T-cell (primary cell): ENCODE measurements at places on chromosomes 1 and 21. TPM values are rescaled to one million over a fixed set of nuclear protein-coding genes. Genes with fewer than 3 reads are reported as not detected.
A peak's percentile ranks its signal among the peaks of the same experiment; 100 is the strongest.

- peak; percentile 48 for DNase-seq
- H3K4me3 ChIP-seq, result no peak overlapping the region
Observed at GRCh38 chr21:44846485-44847260, 26.8 kb downstream of the PTTG1IP start.

PPP1R12B gene
- total RNA-seq, result 27.0 TPM

CYP4Z1 gene
- not detected for total RNA-seq

DNA sequence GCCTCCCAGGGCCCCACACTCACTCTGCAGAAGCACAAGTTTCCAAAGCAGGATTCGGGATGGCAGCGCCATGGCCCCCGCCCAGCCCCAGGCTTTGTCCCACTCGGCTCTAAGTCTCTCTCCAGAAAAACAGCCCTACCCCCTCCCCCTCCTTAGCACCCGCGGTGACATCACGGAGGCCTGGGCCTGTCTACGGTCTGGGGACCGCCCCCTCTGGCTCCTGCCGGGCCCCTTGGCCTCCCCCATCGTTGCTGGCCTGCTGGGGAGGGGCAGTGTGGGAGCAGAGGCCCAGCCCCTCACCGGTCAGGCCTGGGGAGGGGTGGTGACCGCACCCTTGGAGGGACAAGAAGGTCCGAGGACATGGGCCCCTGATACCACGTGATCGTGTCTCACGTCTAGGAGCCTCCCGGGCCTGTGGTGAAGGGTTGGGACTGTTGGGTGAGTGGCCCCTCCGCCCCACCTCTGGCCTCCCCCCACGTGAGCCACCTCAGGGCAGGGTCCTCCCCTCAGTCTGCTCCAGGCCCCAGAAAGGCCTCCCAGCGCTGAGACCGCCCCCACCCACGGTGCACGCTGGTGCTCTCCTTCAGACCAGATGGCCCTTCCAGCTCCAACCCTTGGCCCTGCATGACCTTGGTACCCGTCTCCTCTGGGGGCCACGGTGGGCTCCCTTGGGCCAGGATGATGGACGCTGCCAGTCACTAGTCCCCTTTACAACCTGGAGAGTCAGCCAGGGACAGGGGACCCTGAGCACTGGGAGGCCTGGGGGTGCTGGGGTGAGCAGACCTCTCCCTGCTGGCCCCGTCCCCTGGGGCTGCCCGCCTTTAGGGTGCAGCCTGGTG, at the start of gene MXRA8:
Gene MXRA8 (minus strand): TSS at position 123 of the 839 bp plus-strand sequence. CDS start 51 bp downstream, at position 72.
- peak within 1 kb of the TSS; percentile 26 for H3K4me3 ChIP-seq
- no peaks in the 10 kb centered on the region for H3K27me3 ChIP-seq
- no peak within 1 kb of the TSS for H3K27ac ChIP-seq
- DNase-seq, result no peak
- peaks cover 44% of the 10 kb centered on the region for H3K4me1 ChIP-seq

DNA sequence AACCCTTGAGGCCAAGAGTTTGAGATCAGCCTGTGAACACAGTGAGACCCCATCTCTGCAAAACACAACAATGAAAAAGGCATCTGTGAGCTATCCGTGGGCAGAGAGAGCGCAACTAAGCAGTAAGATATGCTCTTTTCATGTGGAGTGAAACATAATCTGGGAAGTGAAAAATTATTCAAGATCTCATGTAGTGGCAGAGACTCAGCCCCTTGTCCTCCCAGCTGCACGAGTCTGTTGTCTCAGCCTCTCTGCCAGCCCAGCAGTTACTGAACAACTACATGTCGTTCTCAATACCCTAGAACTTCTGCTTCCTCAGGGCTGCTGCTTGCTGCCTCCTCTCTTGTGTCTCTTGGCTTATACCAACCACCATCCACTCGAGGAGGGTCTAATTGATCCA, 61.3 kb upstream of the WDR26 start:
- H3K27ac ChIP-seq, result no peak overlapping the region
- no peak for DNase-seq
- no peak overlapping the region for H3K4me3 ChIP-seq
- H3K36me3 ChIP-seq, result no peaks in the 10 kb centered on the region

GRCh38 chr1:52139817-52140540, 1.9 kb upstream of the ZFYVE9 start:
- peaks cover 2% of the 10 kb centered on the region for H3K27me3 ChIP-seq
- peak overlapping the region; percentile 0 for H3K4me3 ChIP-seq
- no peak for DNase-seq

- no peak overlapping the region for H3K4me3 ChIP-seq
- H3K36me3 ChIP-seq, result no peaks in the 10 kb centered on the region
- H3K27ac ChIP-seq, result no peak overlapping the region
Observed at GRCh38 chr1:50348449-50349241, 74.6 kb downstream of the DMRTA2 start.

SPRR3 gene
- total RNA-seq, result not detected

DNA sequence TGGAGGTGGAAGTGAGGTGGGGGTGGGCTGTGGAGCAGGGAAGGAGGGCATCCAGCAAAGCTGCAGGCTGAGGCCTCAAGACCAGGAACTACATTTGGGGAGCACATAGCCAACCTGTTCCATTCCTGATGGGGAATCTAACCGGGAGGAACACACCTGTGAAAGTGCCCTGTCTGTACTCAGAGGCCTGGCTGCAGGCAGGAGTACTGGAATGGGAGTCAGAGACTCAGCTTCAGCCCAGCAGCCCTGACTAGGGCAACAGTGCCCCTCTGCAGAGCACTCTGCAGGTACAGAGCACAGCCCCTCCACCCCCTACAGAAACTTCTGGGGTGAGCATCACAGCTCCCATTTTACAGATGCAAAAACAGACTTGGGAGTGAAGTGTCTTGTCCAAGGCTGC, 126.4 kb downstream of the DMRTB1 start:
- H3K27me3 ChIP-seq, result peaks cover 7% of the 10 kb centered on the region
- peaks cover 12% of the 10 kb centered on the region for H3K4me1 ChIP-seq
- no peak overlapping the region for H3K4me3 ChIP-seq
- H3K36me3 ChIP-seq, result no peaks in the 10 kb centered on the region

GRCh38 chr1:109632671-109633346, 13.2 kb downstream of the AMPD2 start:
- DNase-seq, result no peak
- no peak overlapping the region for H3K4me3 ChIP-seq
- no peak overlapping the region for H3K27ac ChIP-seq
- peaks cover 4% of the 10 kb centered on the region for H3K4me1 ChIP-seq
- no peaks in the 10 kb centered on the region for H3K27me3 ChIP-seq

DNA sequence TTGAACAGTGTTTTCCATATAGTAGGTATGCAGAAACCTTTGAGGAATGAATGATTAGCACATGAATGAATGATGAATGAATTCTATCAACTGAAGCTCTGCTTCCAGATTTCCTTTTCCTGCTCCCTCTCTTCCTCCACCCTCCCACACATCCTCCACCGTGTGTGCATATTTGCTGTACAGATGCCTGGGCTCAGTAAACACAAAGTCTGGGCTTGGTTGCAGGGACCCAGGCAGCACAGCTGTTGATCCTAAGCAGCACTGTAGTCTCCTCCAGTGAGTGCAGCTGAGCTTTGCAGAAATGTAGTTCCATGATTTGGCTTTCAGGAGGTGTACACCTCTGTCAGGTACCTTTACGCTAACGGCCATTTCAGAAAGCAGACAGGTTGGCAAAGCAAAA, 611.7 kb downstream of the NUF2 start:
- H3K27ac ChIP-seq, result no peak overlapping the region
- no peaks in the 10 kb centered on the region for H3K36me3 ChIP-seq
- no peaks in the 10 kb centered on the region for H3K4me1 ChIP-seq
- no peak for DNase-seq
- H3K27me3 ChIP-seq, result no peaks in the 10 kb centered on the region

ATP6V1G3 gene
- not detected for total RNA-seq

ANKRD35 gene
- not detected for total RNA-seq

- H3K27ac ChIP-seq, result no peak overlapping the region
- no peaks in the 10 kb centered on the region for H3K27me3 ChIP-seq
- no peaks in the 10 kb centered on the region for H3K4me1 ChIP-seq
- H3K4me3 ChIP-seq, result no peak overlapping the region
Observed at GRCh38 chr1:58047265-58047858, 499.2 kb downstream of the OMA1 start.

ZNF648 gene
- not detected for total RNA-seq

DNA sequence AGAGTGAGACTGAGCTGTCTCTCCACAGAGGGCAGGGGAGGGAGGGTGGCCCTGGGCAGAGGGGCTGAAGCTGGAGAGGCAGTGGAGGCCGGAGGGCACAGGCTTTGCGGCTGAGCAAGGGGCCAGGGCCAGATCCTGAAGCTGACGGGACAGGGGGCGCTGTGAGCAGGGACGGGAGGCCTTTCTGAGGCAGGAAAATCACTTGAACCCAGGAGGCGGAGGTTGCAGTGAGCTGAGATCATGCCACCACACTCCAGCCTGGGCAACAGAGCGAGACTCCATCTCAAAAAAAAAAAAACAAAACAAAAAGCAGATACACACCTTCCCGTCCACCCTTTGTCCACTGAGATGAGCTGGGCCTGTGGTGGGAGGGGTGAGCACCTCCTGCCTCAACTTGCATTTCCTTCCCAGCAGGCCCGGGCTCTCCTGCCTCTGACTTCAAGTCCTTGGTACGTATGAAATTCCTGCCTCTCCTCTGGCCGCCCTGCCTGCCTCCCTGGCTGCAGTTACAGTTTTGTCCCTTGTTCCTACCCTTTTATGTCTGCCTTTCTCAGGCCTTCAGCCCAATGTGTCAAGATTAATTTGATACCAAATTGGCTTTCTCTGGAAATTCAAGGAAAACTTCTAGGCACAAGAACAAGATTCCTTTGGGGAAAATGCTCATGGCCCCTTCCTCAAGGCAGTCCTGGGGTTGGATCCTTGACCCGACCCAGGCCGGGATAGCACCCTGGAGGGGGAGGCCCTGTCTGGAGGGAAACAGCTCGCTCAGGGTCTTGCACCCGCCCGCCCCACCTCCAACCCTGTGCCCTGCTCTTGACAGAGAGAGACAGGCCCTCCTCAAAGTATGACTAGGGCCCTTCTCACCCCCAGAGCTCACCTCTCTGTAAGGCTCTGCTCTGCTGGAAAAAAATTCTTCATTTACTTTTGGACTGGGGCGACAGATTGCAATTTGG, 11.2 kb upstream of the ADAMTSL4 start:
- no peaks in the 10 kb centered on the region for H3K36me3 ChIP-seq
- H3K4me3 ChIP-seq, result no peak overlapping the region
- H3K27ac ChIP-seq, result no peak overlapping the region
- no peaks in the 10 kb centered on the region for H3K4me1 ChIP-seq
- DNase-seq, result no peak
- no peaks in the 10 kb centered on the region for H3K27me3 ChIP-seq

GRCh38 chr1:67761091-67761490, 72.2 kb downstream of the GNG12 start:
- H3K4me1 ChIP-seq, result peaks cover 2% of the 10 kb centered on the region
- no peak overlapping the region for H3K27ac ChIP-seq
- H3K36me3 ChIP-seq, result no peaks in the 10 kb centered on the region
- no peak for DNase-seq
- H3K4me3 ChIP-seq, result no peak overlapping the region
- no peaks in the 10 kb centered on the region for H3K27me3 ChIP-seq

GRCh38 chr1:177646757-177647730, 322.8 kb downstream of the SEC16B start:
- no peak overlapping the region for H3K4me3 ChIP-seq
- H3K27ac ChIP-seq, result no peak overlapping the region
- peaks cover 2% of the 10 kb centered on the region for H3K27me3 ChIP-seq
- no peaks in the 10 kb centered on the region for H3K36me3 ChIP-seq
- no peaks in the 10 kb centered on the region for H3K4me1 ChIP-seq

GRCh38 chr21:39641827-39642450, 29.2 kb downstream of the B3GALT5 start:
- H3K27ac ChIP-seq, result no peak overlapping the region
- no peaks in the 10 kb centered on the region for H3K4me1 ChIP-seq
- DNase-seq, result no peak
- H3K4me3 ChIP-seq, result no peak overlapping the region
- no peaks in the 10 kb centered on the region for H3K36me3 ChIP-seq

DNA sequence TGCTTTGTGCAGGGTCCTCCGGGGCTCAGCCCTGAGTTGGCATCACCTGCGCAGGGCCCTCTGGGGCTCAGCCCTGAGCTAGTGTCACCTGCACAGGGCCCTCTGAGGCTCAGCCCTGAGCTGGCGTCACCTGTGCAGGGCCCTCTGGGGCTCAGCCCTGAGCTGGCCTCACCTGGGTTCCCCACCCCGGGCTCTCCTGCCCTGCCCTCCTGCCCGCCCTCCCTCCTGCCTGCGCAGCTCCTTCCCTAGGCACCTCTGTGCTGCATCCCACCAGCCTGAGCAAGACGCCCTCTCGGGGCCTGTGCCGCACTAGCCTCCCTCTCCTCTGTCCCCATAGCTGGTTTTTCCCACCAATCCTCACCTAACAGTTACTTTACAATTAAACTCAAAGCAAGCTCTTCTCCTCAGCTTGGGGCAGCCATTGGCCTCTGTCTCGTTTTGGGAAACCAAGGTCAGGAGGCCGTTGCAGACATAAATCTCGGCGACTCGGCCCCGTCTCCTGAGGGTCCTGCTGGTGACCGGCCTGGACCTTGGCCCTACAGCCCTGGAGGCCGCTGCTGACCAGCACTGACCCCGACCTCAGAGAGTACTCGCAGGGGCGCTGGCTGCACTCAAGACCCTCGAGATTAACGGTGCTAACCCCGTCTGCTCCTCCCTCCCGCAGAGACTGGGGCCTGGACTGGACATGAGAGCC, 22.7 kb downstream of the COL6A1 start:
- H3K4me3 ChIP-seq, result no peak overlapping the region
- peaks cover 4% of the 10 kb centered on the region for H3K27me3 ChIP-seq
- H3K36me3 ChIP-seq, result no peaks in the 10 kb centered on the region

LCE1E gene
- not detected for total RNA-seq

MRAP gene
- not detected for total RNA-seq

DNA sequence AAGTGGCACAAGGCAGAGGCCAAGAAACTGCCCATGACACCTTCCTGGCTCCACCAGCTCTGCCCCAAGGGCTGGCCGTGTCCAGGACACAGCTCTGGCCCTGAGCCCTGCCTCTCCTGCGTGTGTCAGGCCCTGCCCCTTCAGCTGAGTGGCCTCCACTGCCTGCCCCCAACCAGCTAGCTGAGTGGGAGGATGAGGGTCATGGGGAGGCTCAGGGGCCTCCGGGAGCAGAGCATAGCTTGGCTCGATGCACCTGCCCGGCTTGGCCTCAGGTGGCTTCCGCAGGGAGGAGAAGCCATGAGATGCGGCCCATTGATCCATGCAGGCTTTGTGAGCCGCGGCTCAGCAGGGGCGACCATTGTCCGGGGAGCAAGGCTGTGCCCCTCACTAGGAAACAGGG, 108.7 kb upstream of the TTC34 start:
- no peaks in the 10 kb centered on the region for H3K27me3 ChIP-seq
- no peak overlapping the region for H3K4me3 ChIP-seq
- H3K36me3 ChIP-seq, result no peaks in the 10 kb centered on the region
- no peaks in the 10 kb centered on the region for H3K4me1 ChIP-seq

DNA sequence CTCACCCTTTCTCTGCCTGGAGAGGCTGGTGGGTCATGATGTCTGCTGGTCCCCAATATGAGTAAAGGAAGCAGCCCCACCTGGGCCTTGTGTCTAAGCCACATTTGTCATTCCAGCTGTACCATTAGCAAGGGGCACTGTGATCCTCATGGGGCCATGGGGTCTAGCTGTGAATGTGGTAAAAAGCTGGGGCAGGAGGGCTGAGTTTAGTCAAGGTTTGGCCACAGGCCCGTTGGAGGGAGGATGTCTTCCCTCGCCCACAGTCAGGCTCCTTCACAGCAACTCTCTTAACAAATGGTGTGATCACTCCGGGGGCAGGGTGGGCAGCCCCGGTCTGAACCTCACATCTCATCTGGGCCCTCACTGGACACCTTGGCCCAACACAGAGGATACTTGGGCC, 115.4 kb downstream of the DMRTB1 start:
- no peak for DNase-seq
- no peak overlapping the region for H3K4me3 ChIP-seq
- peaks cover 18% of the 10 kb centered on the region for H3K4me1 ChIP-seq
- H3K36me3 ChIP-seq, result no peaks in the 10 kb centered on the region
- peaks cover 5% of the 10 kb centered on the region for H3K27me3 ChIP-seq
